ENCODE measurements at places on chromosomes 11 and 22.

DNA sequence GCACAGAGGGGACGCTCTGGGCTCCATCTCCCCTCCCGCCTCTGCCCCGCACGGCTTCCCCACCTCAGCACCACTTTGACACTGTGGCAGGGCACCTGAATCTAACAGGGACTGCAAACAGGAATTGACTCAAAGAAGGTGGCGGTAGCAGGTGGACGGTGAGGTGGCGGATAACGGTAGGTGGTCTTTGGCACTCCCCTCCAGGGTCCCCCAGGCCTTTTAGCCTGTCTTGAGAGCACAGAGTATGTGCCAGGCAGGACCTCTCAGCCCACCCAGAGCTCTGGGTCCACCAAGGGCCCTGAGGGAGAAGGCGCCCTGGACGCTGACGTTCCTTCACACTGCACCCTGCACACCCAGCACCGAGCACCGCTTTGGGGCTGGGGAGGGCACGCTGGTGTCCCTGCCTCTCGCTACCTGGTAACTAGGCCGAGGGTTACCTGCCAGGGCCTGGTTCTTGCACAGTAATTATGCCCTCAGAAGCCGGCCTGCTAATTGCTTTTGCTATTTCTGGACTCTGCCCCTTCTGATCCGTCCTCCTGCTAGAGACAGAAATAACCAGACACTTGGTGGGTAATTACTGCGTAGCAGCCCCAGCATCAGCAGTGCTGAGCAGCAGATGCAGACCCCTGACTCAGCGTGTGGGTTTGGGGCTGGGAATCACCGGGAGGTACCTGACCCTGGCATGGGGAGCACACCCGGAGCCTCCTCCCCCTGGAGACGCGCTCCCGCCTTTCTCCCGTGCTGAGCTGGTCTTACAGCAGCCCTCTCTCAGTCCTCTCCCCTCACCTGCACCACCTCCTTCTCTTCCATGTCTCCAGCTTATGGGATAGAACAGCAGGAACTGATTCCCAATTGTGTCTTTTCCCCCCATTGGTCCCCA, 103.3 kb upstream of the B3GAT1 start:
- no peak for DNase-seq

- DNase-seq, result no peak
These were observed 14.8 kb upstream of the INCENP start for GRCh38 chr11:62108971-62109404.

DNA sequence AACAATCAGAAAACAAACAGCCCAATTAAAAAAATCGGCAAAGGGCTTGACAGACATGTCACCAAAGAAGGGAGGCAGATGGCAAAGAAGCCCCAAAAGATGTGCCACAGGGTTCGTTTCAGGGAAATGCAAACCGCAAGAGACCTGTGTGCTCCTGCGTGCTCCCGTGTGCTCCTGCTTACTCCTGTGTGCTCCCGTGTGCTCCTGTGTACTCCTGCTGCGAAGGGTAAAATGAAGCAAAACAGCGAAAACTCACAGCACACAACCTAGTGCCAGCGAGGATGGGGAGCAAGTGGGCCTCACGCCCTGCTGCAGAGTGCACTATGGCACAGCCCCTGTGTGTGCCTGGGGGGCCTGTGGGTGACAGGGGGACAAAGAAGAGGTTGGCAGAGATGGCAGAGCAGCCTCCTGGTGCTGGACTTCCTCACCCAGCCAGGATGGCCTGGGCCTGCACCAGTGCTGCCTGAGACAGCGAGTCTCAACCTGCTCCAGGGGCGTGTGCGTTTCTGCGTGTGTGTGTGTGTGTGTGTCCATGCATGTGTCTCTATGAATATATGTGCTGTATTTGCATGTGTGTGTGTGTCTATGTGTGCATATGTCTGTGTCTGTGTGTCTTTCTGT, 14.0 kb downstream of the ASCL2 start:
- DNase-seq, result no peak

- no peak for DNase-seq
These were observed 7.4 kb upstream of the OR52B4 start for GRCh38 chr11:4375431-4376140.

DNA sequence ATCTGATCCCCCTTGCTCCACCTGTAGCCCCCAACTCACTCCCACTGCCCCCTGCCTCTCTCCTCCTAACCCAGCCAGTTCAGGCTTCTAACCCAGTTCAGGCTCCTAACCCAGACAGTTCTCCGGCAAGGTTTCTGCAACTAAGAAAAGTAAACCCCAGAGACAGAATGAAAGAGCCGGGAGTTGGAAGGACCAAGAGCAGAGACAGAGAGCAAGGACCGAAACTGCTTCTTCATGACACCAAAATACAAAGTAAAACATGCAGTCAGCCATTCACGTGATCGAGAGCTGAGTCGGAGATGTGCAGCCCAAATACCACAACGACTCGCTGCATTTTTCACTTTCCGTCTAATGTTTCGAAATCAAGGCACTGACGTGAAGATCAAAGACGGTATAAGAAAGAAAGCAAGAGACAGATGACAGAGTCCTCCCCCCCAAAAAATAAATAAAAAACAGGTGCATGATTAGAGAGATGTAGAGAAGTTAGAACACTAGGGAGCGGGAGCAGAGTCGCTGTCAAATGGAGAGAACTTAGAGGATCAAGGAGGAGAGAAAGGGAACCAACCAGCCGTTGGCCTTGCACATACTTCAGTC, 884 bp downstream of the IL10RA start:
- peak; percentile 78 for DNase-seq

- no peak for DNase-seq
These were observed 1049.7 kb upstream of the RAG2 start for GRCh38 chr11:37647767-37648166.

- DNase-seq, result no peak
These were observed 3.3 kb downstream of the RAB6A start for GRCh38 chr11:73757598-73757997.

GRCh38 chr11:127055236-127055635, 54.7 kb upstream of the KIRREL3 start:
- DNase-seq, result no peak

DNA sequence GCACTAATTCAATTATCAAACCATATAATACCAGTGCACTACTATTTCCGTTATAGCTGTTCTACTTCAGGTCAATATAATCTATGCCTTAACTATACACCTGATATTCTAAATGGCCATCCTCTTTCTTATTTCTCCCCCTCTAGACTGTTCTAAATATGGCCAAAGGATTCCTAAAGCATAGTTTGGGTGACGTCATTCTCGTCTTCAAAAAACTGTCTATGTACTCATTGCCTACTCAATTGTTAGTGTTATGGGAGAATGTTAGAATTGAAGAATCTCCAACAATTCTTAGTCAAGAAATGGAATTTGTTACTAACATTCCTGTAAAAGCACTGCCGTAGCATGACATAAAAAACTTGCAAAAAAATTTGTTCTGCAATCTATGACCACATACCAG, 431.1 kb upstream of the ANO3 start:
- no peak for DNase-seq

- DNase-seq, result no peak
These were observed 1236.4 kb downstream of the FAM181B start for GRCh38 chr11:81497202-81497804.

GRCh38 chr11:57303990-57304579, 20.7 kb downstream of the TNKS1BP1 start:
- no peak for DNase-seq

GRCh38 chr11:1293619-1294015, 15.8 kb downstream of the TOLLIP start:
- no peak for DNase-seq

GRCh38 chr11:92413757-92414513, 189.3 kb downstream of the FAT3 start:
- DNase-seq, result no peak

- DNase-seq, result no peak
These were observed 4.6 kb downstream of the PLAAT2 start for GRCh38 chr11:63558459-63559157.

DNA sequence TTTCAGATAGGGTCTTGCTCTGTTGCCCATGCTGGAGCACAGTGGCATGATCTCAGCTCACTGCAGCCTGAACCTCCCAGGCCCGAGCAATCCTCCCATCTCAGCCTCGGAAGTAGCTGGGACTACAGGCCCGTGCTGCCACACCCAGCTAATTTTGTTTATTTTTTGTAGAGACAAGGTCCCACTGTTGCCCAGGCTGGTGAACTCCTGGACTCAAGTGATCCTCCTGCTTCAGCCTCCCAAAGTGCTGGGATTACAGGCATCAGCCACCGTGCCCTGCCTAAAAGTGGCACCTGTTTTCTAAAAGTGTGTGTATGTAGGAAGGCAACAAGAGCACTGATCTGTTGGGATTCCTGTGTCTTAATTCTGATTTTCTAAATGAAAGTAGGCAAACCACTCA, 20.2 kb downstream of the PACS1 start:
- no peak for DNase-seq

DNA sequence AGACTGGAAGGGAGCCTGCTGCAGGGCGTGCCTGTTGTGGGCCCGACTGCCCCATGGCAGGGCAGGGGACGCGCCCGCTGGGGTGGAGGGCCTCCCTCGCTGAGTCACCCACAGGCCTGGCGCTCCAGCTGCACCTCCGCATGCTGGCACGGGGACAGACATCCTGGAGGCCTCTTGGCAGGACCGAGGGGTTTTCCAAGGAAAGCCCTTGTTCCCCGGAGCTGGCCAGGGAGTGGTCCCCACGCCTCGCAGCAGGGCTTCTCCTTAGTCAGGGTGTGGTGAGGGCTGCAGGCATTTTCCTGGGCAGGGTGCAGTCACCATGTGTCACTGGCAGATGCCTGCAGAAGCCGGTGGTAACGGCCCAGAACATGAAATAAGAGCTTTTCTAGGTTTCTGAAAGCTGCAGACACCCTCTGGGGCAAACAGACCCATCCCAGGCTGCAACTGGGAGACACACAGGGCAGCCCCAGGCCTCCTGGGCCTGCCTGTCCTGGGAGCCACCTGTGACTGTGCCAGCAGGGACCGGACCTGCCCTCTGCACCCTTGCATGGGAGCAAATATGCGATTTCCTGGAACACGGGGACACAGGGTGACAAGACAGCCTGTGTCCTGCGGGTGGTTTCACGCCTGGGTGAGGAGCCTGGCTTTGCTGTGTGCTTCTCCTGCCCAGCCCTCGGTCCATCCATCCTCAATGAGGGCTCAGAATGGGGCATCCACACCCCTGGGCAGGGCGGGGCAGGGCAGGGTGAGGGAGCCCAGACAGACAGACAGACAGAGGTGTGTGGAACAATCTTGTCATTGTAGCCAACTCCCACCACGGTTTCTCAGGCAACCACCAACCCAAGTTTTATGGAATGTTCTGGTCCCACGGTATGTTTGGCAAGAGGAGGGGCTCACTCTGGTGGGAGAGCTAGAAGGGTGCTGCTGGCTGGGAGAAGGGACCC, 43.2 kb upstream of the FADD start:
- no peak for DNase-seq

DNA sequence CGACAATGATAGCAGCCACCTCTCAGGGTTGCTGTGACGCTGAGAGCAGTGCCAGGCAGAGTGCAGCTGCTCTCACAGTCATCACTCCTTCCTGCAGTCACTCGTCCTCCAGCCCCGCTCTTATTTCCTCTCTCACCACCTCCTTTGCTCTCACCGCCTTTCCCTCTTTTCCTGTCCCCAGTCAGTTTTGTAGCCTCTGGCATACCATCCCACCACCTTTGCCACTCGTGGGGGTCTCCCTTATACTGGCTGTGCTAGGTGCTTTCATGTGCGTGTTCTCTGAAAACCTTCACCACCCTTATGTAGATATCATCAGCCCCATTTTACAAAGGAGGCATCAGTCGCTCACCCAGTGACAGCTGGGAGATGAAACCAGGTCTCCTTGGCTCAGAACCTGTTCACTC, 19.3 kb upstream of the ST3GAL4 start:
- DNase-seq, result no peak

DNA sequence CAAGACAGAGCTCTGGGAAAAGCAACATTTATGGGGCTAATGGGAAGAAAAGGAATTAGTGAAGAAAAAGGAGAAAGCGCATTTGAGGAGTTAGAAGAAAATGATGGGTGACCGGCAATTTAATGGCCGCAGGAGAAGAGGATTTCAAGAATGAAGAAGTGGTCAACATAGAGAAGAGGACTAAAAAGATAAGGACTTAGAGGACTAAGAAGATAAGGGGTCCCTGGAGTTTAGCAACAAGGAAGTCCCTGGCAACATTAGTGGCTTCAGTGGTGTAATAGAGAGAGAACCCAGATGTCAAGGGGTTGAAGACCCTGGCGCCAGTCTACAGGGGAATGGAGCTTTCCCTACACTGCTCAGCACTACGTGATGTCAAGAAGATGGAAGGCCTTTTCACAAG, 32.3 kb downstream of the WEE1 start:
- DNase-seq, result no peak

DNA sequence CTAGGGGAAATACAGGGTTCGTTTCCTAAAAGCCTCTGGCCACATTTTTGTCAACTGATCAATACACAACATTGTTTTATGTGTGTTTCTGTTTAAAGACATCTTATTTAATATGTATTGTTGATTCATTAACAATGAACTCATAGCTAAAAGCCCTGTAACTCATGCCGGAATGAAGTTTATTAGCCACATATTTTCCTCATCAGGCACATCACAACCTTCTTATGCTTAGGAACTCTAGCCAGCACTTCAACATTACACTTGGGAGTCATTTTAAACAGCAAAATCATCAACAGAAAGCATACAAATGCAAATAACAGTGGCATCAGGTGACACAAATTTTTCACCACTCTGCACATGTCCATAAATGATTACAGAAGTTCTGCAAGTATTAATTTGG, 15.1 kb upstream of the BLID start:
- DNase-seq, result no peak

DNA sequence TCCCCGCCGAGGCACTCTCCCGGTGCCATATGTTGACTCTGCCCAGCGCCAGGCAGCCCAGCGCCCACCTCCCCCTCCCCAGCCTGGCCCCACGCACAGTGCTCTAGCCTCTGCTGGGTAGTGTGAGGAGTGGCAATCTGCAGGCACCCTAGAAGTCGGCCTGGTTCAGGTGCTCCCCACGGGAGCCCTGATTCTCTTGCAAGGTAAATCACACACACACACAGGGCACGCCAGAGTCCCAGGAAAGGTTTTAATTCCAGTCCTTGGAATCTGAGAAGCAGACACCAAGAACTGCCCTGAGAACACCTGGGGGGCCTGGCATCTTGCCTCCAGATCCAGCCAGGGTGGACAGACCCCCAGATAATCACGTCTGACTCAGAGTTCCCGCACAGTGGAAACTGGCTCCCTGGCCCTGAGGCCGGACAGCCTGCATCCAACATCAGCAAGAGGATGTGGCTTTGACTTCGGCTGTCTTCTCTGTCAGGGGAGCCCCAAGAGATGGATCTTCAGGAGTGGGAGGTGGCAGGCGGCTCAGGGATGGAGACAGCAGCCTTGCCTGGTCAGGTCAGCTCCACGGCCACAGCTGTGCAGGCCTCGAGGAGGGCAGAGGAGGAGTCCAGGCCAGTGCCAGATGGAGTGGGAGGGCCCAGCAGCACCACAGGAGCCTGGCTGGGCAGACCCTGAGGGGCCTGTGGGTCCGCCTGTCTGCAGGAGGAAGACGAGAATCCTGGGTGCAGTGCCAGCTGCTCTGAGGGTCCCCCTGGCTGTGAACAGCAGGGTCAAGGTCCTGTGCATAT, 1.1 kb upstream of the RIN1 start:
- DNase-seq, result no peak

Measured in stimulated activated naive CD4-positive, alpha-beta T cell treated with Interleukin-2 at 50 U/mL for 16 hours (primary cell).